ENCODE measurements at places on chromosomes 2 and 18.

DNA sequence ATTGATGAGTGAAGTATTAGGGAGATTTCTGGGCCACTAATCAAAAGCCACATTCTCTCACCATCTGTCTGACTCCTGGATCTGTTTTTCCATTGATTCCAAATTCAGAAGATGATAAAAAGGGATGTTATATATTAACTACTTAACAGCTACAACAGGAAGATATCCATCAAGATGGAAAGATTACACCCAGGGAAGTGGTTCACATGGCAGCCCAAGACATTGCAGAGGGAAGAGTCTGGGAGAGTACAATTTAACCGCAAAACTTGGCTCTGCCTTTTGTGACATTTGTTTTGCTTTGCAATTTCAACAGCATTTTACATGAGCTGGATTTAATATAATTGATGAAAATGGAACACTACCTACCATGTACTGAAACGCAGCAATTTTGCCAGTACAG is 22.5 kb upstream of the TCF4 start:
- no peak for DNase-seq

DNA sequence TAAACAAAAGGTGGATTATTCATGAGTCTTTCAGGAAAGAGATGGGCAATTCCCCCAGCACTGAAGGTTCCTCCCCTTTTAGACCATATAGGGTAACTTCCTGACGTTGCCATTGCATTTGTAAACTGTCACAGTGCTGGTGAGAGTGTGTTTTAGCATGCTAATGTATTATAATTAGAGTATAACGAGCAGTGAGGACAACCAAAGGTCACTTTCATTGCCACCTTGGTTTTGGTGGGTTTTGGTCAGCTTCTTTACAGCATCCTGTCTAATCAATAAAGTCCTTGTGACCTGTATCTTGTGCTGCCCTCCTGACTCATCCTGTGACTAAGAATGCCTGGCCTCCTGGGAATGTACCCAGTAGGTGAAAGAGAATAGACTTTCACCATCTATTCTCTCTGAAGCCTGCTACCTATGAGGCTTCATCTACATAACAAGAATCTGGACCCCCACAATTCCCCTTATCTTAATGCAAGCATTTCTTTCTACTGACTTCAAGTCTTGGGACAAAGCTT is 148.7 kb downstream of the CABLES1 start:
- DNase-seq, result no peak

DNA sequence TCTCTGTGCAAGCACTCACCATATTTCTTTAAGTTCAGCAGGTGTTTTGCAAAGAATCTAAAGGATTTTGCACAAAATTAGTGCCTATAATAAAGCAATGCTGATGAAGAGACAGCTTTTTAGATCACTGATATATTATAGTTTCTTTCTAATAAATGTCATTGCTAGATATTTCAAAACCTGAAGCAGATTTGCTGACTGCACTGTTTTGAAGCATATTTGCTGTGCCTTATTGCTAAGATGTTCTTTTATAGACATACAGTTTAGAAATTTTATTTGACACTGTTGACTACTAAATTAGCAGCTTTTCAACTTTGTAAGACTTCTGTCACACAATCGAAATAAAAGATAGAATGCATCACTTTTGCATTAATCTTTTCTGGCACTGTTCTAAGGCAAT is 620.9 kb upstream of the CELF4 start:
- DNase-seq, result no peak

- no peak for DNase-seq
Observed at GRCh38 chr2:77487074-77487803, 34.9 kb downstream of the LRRTM4 start.

DNA sequence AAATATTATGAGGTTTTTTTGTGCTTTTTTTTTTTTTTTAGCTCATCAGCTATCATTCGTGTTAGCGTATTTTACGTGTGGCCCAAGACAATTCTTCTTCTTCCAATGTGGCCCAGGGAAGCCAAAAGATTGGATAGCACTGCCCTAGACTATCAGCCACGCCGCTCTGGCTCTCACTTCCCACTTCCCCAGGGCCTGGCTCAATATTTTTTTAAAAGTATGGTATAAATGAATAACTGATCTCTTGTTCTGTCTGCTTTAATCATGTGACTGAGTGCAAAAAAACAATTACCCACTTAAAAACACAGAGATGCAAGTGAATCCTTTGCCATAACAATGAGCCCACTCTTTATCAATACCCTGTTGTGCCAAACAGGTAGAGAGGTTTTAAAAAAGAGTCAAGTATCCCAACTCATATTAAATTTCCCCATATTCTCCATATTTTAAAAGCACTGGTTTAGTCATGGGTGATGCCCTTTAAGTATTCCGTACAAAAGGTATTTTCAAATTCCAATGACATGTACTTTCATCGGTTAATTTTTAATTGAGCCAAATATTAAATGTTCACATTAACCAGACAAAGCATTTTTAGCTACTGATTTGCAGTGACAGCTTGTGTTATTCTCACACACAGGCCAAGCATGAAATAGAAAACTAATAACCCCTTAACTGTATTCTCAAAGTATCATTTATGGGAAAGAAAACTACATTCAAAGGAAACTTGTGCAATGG is 12.6 kb downstream of the BCL2 start:
- no peak for DNase-seq

DNA sequence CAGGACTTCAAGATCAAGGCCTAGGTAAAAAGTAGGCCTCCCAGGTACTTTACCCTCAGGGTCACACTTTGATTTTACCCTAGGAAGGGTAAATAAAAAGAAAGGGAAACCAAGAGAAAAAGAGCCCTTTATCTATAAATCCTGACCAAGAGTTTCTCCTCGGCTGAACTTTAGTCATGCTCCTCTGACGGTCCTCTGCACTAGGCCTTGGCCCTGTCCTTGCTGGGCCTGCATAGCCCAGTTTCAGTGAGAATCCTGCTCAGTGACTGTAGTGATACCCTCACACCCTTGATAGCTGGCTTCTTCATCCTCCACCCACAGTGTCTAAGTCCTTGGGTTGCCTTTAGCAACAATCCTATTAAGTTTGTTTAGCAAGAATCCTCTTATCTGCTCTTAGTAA is 20.5 kb upstream of the ITSN2 start:
- no peak for DNase-seq

GRCh38 chr18:79496237-79496977 is 100.7 kb downstream of the NFATC1 start:
- DNase-seq, result peak; percentile 6

- peak; percentile 18 for DNase-seq
Observed at GRCh38 chr2:191836853-191837769, 9.8 kb downstream of the CAVIN2 start.

GRCh38 chr2:219637842-219638185 is 10.4 kb downstream of the SLC4A3 start:
- DNase-seq, result no peak
